H7 (cell line): ENCODE measurements at places on chromosomes 12 and 14.

GRCh38 chr14:66240105-66240504, 246.1 kb upstream of the CCDC196 start:
- DNase-seq: no peak

DNA sequence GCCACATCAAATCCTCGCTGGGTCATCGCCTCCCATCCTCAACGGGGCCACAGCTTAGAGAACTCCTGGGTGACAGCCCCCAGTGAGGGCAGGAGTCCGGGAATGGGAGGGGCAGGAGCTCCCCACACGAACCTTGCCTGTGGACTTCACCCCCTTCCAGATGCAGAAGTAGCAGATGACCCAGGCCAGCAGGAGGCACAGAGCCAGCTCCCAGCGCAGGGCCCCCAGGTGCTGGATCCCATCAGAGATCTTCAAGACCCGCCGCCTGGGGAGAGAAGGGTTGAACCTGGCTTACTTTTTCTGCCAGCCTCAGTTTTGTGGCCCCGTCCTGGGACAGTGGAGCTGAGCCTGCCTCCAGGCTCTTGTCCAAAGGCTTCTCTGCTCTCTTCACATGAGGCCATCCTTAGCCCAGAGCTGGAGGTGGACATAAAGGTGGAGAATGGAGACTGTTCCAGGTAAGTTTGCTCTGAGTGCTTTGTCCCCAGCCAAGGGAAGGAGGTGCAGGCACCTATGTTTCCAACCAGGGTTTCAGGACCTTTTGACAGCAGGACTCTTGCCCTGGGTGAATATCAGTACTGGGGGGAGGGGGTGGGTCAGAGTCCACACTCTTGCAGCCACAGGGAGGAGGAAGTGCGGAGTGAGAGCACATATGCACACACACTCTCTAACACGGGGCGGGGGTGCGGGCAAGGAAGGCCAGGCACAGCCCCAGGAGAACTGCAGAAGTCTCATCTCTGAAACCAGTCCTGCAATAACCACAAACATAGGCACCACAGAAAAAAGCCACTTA, 23.3 kb upstream of the SLC6A12 start:
- no peak for DNase-seq

DNA sequence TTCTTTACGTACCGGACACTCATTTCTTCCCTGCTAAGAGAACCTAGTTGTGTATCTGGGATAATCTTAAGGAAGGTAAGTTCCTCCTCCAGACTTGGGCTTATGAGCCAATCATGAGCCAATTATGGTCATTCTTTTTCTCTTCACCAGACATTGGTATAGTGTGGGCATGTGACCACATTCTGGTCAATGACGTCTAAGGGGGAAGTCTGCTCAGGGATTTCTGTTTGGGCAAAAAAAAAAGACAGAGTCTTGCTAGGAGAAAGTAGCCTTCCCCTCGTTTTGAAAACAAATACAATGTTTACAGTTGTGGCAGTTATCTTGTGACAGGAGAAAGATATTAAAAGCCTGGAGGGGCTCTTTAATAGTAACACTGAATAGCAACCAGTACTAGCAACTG, 20.1 kb upstream of the PLXNC1 start:
- no peak for DNase-seq

DNA sequence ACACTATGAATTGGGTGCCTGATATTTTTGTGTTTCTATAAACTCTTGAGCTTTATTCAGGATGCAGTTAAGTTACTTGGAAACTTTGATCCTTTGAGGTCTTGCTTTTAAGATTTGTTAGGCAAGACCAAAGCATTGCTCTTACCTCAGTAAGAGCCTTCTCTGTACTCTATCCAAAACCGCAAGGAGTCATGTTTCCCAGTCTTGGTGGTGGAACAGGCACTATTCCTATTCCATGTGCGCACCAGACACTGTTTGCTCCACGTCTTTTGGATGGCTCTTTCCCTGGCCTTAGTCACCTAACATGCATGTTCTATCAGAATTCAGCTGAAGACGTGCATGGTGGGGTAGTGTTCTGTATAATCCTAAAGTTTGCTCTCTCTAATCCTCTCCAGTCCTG, 23.5 kb downstream of the CSRP2 start:
- DNase-seq: no peak

DNA sequence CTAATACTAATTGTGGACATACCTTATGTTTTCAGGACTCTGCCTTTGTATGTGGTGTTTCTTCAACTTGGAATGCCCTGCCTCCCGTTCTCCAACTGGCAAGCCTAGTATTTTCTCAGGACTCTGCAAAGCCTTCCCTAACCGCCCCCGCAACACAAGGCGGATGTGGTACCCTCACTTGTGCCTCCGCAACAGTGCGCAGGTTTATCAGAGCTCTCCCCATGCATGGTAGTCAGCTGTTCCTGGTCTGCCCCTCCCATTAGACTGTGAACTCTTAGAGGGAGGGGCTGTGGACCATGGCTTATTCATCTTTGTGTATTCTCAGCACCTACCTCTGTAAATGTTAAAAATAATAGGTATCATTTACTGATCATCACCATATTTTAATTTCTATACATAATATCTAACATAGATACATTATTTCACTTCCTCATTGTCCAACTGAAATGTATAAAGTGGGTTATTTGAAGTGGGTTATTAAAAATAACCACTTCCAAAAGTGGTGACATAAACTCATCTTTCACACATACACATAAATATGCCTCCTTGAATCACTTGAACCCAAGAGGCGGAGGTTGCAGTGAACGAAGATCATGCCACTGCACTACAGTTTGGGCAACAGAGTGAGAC, 9.0 kb downstream of the LPAR5 start:
- DNase-seq: no peak

GRCh38 chr12:11482955-11483354, 87.6 kb upstream of the PRB2 start:
- no peak for DNase-seq

- DNase-seq: no peak
Measured at GRCh38 chr12:113936460-113936859, 29.7 kb downstream of the RBM19 start.

DNA sequence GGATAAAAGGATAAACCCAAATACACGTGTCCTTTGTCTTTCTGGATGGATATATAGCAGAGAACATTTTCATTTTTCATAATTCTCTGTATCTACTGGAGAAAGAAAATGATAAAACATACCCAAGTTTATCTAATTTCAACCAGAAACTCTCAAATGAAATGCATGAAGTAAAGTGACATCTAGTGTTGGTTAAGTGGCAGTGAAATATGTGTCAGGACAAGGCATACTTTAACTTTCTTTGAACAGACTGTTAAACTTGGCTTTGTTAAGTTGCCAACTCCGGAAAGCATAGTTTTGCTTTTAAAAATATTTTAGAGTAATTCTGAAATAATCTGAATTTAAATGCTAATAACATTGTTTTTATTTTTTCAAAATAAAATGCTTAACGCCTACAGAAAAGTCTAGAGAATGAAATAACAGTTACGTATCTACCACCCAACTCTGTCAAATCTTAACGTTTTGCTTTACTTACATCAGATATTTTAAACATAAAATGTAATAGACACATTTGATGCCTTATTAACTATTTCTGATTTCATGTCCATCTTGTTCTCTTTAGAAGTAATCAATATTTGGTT, 25.2 kb upstream of the NTN4 start:
- peak; percentile 26 for DNase-seq

DNA sequence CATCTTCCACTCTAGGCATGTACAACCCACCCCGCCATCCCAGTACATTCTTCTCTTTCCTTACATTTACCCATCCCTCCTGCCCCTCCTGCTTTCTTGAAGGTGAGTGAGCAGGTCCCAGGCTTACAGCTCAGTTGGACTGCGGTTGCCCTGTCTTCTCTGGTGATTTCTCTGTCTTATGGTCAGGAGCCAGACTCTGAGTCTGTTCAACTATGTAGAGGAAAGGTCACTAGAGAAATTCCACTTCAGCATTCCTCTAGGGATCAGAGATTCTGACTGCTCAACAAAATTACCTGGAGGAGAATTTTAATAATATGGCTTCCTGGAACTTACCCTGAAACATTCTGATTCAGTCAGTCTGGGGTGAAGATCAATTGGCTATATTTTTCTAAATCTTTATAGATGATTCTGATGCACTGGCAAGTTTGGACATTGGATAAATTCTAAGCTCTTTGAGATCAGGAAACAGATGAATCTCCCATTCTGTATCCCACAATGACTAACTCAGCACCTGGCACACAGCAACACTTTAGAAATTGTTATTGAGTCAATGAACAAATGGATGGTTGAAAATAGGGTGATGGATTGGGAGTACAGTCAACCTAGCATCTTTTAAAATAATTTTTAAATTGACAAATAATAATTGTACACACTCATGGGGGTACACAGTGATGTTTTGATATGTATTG, 128.6 kb upstream of the HIF1A start:
- DNase-seq: no peak

- no peak for DNase-seq
Measured at GRCh38 chr12:76346798-76347420, 1.3 kb downstream of the BBS10 start.

DNA sequence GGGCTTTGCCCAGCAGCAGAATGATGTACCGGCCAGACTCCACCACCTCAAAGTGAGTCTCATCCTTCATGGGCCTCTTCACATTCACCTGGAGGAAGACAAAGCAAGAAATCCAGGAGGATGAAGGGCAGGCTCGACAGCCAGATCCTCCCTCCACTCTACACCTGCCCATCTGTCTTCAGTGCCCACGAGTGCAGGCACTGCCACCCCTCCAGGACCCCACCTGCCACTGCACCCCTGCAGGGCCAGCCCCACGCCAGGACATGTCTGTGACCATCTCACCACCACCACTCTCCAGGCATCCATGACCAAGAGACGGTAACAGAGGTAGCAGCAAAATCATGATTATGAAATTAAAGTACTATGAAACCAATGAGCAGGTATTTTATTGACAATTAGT, 84.3 kb upstream of the ANO2 start:
- peak; percentile 3 for DNase-seq

GRCh38 chr14:66442953-66443571, 43.1 kb upstream of the CCDC196 start:
- DNase-seq: no peak

- DNase-seq: no peak
Measured at GRCh38 chr14:36625014-36625413, 36.6 kb upstream of the PAX9 start.

DNA sequence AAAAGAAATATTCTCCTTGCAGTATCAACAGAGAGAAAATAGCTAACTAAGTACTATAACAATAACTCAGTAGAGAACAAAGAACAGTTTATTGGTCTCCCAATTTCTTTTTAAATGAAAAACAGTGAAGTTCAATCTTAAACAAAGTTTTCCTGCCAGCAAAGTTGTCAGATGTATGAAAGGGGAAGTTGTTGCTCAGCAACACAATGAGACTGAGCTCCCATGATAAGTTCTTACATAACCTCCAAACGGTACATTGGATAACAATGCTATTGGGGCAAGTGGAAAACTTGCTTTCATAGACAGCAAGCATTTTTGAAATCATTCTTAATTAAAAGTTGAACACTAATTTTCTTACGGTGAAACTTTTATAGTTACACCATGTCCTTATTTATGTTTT, 94.9 kb downstream of the ALG10B start:
- DNase-seq: no peak

- no peak for DNase-seq
Measured at GRCh38 chr14:51401756-51402155, 161.7 kb downstream of the TMX1 start.

DNA sequence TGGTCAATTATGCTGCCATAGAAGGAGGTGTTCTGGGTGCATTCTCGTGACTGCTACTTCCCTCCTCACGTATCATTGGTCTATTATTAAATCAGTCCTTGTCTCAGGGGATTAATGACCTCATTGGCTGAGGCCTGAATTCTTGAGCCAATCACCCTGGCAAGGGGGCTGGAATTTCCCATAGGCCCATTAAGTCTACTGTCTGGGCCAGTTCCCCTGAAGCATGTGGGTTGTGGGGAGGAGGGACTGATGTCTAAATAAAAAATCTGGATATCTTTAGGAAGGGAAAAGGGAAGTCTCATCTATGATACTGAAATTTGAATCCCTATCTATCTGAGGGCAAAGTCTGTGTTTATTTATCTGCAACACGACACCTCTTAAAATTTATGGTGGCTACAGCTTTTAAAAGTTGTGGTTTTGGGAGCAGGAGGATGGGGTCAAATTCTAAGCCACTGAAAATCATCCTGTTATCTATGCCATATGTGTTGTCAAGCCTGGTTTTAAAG, 71.9 kb downstream of the DYRK2 start:
- DNase-seq: peak; percentile 9

DNA sequence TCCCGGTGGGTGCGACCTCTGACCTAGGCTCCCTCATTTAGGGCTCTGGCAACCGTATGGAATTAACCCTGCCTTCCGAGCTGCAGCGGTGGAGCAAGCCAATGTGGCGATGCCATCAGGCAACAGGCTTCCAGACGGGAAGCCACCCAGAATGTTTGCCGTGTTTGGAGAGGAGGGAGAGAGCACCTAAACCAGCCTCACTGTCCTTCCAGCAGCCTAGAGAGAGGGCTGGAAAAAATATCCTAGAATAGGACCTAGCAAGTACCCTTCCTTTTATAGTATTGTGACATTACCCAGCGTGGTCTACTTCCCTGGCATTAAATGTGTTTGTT, 287 bp upstream of the SLC2A13 start:
- no peak for DNase-seq

- DNase-seq: peak; percentile 65
Measured at GRCh38 chr12:27333403-27334009, 870 bp downstream of the BMAL2 start.

- DNase-seq: no peak
Measured at GRCh38 chr12:89059721-89060541, 292.4 kb downstream of the DUSP6 start.

DNA sequence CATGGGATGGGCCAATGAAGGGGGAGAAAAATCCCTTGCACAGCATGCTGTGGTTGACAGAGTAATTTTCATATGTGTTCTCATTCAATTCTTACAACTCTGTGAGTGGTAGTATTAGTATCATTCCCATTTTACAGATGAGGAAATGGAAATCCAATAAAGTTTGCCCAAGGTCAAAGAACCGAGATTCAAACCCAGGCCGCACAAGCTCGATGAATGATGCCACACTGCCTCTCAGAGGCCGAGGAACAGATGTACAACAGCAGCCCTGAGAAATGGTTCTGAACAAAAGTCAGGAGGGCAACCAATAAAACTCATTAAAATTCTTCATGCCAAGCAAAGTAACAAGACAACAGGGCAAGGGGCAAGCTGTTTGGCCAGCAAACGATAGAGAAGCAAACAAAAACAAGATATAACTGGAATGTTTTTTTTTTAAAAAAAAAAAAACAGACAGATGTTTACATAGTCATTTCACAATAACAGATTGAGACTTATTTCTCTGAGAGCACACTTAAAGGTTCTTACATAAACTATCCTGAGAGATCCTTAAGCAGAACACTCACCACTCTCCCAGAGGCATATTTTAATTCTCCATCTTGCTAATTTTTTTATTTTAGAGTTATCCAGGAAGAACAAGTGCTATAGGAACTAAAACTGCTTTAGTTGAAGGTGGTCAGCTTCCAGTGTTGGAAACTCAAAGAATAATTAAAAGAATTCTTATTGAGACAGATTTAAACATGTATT, 85.8 kb downstream of the EXOC5 start:
- peak; percentile 49 for DNase-seq

- DNase-seq: no peak
Measured at GRCh38 chr14:53491256-53491883, 338.2 kb upstream of the DDHD1 start.
